Tracheal epithelial cell (primary cell): ENCODE measurements at places on chromosomes 3 and 15. TPM values are rescaled to one million over a fixed set of nuclear protein-coding genes. Genes with fewer than 3 reads are reported as not detected.

The FOXL2NB gene
- 0.96 TPM in 1 of 2 replicates, not detected in the other for total RNA-seq

The UBE3A gene
- total RNA-seq, result 68.2 and 76.4 TPM in 2 replicates

The CEMIP gene
- total RNA-seq, result 0.72 and 0.85 TPM in 2 replicates

The GPR160 gene
- total RNA-seq, result 1.5 and 6.3 TPM in 2 replicates

The KCNMB2 gene
- not detected in 2 replicates for total RNA-seq

The GPR87 gene
- 57.6 and 83.1 TPM in 2 replicates for total RNA-seq

The DAZL gene
- total RNA-seq, result not detected in 2 replicates

The PARP15 gene
- not detected in 2 replicates for total RNA-seq

The STAC gene
- 0.85 and 7.7 TPM in 2 replicates for total RNA-seq

The GOLGA6L9 gene
- total RNA-seq, result 1.1 and 2.7 TPM in 2 replicates

The UBAP1L gene
- total RNA-seq, result 0.43 and 0.72 TPM in 2 replicates

The ARHGAP31 gene
- 0.43 and 4.1 TPM in 2 replicates for total RNA-seq

The SPINK8 gene
- not detected in 2 replicates for total RNA-seq

The ZWILCH gene
- total RNA-seq, result 9.2 and 11.3 TPM in 2 replicates

The GPR62 gene
- not detected in 2 replicates for total RNA-seq

The GOLGA6A gene
- total RNA-seq, result not detected in 2 replicates

The SERPINI2 gene
- total RNA-seq, result not detected in 2 replicates

The ADAMTS17 gene
- 0.21 and 1.7 TPM in 2 replicates for total RNA-seq

The TUSC7 gene
- total RNA-seq, result not detected in 2 replicates

The CYP1A2 gene
- not detected in 2 replicates for total RNA-seq
